ENCODE measurements at places on chromosomes 7 and 10.

GRCh38 chr7:155002411-155003091 lies 373 bp downstream of the PAXIP1 start:
- DNase-seq, result peak; percentile 39

DNA sequence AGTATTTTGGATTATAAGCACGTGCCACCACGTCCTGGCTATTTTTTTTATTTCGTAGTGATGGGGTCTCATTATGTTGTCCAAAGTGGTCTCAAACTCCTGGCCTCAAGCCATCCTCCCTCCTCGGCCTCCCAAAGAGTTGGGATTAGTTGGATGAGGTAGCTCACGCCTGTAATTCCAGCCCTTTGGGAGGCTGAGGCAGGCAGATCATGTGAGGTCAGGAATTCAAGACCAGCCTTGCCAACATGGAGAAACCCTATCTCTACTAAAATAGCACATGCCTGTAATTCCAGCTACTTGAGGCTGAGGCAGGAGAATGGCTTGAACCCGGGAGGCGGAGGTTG lies 21.8 kb upstream of the YWHAG start:
- no peak for DNase-seq

DNA sequence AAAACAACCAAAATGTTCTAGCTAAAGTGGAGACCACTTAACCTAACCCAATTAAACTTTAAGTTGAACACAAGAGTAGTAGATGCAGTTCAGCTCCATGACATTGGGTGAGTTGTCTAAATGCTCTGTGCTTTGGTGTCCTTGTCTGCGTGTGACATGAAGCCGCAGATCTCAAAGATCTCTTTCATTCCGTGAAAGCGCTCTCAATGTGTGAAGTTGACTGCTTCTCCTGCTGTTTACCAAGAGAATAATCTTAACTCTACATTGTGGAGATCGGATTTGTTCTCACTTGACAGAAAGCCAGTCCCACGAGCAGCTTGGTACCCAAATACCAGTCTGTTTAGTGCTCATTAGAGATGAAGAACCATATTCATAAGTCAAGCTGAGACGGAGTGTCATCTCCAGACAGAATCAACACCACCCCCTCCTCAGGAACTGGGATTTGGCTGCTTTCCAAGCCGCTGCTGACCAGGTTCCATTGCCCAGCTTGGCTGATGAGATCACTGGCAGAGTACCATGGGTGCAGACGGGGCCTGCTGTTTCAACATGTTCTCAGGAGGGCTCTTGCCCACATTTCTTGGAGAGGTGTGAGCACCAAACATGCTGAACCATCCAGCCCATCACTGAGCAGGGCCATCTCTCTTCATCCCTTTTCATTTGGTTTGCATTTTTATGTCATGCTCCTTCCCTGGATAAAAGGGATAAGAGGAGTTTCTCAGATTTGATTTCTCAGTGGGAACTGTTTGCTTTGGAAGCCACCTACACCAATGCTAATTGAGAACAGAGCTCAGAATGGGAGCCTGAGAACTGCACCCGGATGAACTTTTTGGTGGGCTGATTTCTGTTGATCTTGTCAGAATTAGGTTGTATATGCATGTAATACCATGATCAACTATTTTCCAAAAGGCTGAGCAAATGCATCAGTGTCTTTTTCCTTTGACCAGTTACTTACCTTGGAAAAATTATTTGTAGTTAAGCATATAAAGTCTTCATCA lies 95.8 kb upstream of the AGBL3 start:
- no peak for DNase-seq

GRCh38 chr10:73591935-73592699 lies 975 bp upstream of the USP54 start:
- peak; percentile 40 for DNase-seq

DNA sequence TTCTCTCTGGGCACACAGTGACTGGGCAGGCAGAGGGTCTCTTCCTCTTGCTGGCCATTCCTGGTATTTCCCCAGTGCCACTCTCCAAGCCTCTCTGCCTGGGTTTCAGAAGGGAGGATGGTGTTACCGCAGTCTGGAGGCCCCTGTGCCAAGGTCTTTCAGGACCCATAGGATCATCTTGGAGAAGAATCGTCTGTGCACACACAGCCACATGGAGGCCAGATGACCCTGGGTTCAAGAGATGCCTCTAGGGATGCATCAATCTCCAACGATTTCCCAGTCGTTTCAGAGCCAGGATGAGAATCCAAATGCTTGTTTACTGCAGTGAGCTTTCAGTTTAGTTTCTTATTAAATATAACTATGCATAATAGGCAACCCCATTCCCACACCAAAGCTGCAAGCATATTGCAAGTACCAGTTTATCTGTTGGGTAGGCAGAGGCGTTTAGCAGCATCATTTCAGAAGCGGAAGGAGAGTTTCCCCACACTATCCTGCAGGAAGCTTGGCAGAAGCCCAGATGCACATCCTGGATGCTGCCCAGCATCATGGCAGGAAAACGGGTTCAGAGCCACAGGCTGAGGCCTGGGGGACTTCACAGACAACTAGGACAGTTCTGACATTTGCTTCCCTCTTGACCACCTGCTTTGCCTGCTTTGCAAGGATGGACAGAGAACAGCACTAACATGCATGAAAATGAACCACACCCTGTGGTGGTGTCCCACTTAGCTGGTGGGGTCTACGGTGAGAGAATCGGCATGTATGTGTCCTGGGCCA lies 134.7 kb upstream of the FAM20C start:
- no peak for DNase-seq

DNA sequence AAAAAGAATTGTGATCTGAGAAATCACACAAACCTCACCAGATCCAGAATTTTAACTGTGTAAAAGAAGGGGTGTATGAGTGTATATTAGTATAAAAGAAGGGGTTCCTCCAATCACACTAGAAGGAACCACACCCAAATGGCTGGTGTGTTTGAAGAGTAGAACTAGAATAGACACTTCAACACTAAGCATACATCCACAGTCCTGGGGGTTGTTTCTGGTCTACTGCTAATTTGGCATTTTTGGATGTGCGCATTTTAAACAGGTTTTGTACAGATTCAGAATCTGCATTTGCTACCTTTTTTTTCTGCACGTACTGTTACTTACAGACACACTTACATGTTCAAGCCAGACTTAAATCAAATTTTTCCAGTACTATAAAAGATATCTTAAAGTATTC lies 64.6 kb downstream of the PDE1C start:
- no peak for DNase-seq

DNA sequence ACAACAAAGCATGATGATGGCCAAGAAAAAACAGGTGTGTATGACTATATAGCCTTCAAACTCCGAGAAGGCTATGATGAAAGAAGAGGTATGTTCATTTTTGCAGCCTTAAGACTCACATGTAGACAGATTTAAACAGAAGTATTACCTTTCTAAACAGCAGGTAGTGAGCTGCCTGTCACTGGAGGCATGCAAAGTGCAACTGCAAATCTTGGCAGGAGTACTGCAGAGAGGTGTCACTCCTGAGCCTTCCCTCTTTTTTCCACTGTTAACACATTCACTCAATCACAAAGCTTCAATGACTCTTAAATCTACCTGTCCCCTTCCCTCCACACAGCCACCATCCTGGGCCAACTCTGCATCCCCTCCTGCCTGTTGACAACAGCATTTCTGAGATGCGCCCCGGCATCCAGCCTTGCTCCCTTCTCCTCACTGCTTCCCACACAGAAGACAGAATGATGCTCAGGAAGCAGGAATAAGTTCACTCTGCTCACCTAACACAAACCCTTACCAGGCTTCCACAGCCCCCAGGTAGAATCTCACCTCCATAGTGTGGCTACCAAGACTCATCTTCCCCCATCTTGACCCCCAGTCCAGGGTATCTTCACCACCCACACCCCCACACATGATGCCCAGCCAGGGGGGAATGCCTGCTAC lies 161.9 kb upstream of the ZMIZ1 start:
- DNase-seq, result no peak

GRCh38 chr10:61835946-61836887 lies 65.3 kb upstream of the ARID5B start:
- no peak for DNase-seq

GRCh38 chr7:48381571-48381970 lies 210.3 kb downstream of the ABCA13 start:
- no peak for DNase-seq

DNA sequence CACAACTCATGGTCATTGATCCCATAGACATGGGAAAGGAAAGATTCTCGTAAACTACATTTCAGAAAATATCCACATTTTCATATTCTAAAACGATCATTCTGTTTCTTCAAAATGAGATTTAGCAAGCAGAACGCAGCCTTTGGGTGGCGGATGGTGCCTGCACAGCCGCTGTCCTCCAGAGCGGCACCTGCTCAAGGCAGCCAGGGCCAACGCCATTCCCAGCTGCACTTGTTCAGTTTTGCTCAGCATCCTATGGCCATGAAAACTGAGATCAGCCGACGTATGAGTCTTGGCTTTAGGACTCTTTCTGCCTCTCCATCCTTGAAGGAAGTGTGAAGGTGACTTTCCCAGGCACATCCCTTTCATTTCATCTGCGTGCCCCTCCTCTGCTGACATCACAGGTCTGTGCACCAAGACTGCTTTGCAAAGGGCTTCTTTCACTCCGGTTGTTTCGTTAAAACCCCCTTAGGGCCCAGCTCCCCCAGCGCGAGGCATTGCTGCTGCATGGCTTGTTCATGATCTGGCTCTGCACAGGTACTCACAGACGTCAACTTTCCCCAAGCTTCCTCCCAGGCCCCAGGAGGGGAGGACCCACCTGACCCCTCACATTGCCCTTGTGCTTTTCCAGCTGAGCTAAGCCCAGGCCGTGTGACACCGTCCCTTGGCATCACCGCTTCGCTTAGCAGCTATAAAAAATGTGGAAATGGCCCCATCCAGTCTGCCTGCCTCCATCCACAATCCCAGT lies 37.2 kb downstream of the TCERG1L start:
- DNase-seq, result no peak

- DNase-seq, result no peak
These were observed 268 bp upstream of the IGFBP3 start for GRCh38 chr7:45921381-45921698.

DNA sequence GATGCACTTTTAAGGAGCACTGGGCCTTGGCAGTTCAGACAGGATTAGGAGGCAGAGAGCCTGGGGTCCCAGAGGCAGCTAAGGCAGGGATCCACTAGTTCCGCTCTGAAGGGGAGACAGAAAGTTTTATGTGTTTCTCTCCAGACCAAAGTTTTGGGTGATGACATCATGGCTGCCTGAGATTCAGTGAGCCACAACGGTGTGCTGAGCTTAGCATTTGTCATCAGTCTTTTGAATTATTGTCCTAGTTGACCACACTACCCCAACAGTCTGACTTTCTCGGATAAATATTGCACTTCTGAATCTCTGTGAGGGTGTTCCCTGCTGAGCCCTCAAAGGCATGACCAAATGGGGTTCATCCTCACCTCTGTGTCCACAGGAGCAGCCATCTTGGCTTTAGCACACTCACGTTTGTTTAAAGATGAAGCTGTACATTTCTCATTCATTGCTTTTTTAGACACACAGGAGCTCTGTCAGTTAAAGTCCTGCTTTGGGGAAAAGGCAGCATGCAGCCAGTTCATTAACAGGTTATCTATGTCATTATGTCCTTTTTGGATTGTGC lies 297.7 kb upstream of the LRGUK start:
- no peak for DNase-seq

GRCh38 chr10:16968416-16969041 lies 151.3 kb upstream of the RSU1 start:
- DNase-seq, result no peak

DNA sequence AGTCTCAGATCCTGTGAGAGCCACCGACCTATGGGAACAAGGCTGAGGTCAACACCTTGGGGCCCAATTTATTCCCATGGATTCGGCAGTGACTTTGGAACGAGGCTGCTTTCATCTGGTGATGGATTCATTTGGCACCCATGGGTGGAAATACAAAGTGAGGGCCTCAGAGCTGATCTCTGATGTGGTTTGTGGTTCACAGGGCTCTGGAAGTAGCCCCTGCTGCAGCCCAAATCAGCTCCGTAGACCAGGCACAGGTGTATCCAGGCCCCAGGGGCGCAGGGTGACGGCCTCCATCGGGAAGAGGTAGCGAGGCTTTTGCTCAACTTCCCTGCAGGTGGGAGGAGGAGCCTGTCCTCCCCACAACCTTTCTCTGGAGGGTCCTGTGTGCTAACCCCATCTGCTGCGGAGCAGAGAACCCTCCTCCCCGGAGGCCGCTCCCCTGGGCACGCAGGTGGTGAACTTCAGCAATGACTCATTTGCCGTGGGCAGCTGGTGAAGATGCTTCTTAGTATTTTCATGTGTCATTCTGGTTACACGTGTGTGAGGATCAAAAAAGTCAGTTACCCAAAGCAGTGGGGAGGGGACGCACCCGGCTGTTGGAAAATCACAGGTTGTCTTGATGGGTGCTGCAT lies 7.5 kb upstream of the JAKMIP3 start:
- no peak for DNase-seq

- no peak for DNase-seq
These were observed 66.4 kb downstream of the MET start for GRCh38 chr7:116738378-116738777.

DNA sequence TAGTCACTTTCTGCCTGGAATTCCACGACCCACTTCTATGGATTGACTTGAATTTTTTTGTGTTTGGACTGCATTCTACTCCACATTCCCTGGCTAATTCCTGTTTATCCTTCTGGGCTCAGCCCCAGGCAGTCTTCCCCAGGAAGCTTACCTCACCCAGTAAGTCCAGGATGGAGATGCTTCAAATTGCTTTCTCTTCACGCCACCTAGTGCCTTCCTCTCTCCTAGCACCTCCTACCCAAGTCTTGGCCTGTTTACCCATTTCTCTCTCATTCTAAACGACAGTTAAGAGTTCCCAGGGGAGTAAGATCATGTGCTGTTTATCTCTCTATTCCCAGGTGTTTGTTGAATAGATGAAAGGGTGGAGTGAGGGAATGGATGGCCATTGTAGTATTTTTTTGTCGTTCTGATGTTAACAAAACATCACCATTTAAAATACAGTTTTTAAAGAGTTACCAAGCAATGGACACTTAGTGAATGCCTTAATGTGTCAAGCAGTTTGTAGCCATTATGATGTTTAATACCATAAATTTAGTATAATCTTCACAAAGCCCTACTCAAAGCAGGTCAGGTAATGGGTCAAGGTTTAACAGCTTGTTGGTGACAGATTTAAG lies 45.5 kb upstream of the TARP start:
- peak; percentile 33 for DNase-seq

- no peak for DNase-seq
These were observed 27.7 kb downstream of the MMRN2 start for GRCh38 chr10:86929468-86930380.

- DNase-seq, result no peak
These were observed 63.7 kb upstream of the IL6 start for GRCh38 chr7:22663357-22663718.

GRCh38 chr7:73623798-73624668 lies at the start of gene MLXIPL:
TSS of gene MLXIPL (minus strand) at chr7:73624522. CDS start at chr7:73624492, 30 bp downstream.
- peak; percentile 71 for DNase-seq

DNA sequence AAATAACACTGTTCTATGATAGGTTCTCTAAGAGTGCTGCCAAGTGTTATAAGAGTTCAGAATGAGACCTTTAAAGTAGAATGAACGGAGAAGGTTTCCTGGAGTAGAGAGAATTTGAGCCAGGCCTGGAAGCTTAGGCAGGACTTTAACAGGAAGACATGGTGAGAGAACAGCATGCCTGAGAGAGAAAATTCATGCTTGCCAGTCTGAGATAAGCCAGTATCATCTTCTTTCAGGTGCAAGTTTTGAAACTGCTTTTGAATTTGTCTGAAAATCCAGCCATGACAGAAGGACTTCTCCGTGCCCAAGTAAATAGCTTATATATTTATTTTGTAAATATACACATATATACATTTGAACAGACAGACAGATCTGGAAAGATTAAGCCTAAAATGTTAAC lies 22.1 kb downstream of the ARMC10 start:
- DNase-seq, result no peak

- no peak for DNase-seq
These were observed 294.6 kb downstream of the SORCS3 start for GRCh38 chr10:104935656-104936055.
